ENCODE measurements at places on chromosomes 4 and X.

DNA sequence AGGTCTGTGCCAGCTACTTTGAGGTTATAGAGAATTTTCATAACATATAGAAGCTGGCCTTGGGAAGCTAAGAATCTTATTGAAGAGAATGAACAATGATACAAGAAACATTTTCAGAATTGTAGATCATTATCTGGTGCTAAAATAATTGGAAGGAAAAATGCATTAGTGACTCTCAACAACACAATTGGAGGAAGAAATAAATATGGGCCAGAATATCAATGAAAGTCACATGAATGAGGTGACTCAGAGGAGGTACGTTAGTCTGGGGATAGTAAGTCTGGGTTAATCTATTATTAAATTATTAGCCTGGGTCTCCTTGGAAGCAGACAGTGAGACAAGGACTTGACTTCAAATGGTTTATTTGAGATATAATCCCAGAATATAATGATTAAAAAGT, 529.3 kb upstream of the SLIT2 start:
- no peak for DNase-seq

GRCh38 chr4:178453057-178453456, 1010.8 kb upstream of the AGA start:
- DNase-seq = no peak

DNA sequence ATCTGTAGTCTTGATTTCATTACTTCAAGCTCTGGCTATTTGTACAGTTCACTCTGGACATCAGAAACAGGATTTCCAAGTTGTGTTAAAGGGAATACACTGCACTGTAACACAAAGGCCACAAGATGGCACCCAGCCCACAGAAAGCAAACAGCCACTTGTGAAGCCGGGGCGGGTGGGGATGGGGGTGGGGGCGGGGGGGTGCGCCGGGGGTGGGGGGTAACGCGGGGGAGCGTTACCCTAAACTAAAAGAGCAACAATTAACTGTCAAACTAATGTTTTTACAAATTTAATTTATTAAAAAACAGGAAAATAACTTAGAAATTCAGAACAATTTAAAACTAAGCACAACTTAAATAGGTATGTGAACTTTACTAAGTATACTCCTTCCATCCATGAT, 27.3 kb downstream of the PRDX4 start:
- DNase-seq = no peak

GRCh38 chr4:77930876-77931275, 68.2 kb downstream of the MRPL1 start:
- no peak for DNase-seq

GRCh38 chr4:8422786-8423185, 17.7 kb downstream of the ACOX3 start:
- DNase-seq = no peak

DNA sequence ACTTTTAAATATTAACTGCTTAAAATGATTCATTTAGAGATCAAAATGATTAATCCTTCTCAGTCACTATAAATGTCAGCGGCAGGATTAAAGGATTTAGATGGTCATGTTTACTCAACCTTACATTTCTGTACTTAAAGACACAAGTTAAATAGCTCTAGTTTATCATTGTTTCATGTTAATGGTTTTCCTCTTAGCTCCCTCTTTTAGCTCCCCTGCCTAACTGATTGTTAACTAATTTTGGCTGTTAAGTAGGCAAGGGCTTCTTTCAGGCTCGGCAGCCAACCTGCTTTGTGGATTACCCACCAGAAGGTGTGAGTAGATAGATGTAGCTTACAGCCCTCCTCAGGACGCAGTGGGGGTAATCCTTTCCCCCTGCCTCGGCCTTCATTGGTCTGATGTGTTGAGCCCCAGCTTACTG, 96.0 kb downstream of the TENM3 start:
- no peak for DNase-seq

DNA sequence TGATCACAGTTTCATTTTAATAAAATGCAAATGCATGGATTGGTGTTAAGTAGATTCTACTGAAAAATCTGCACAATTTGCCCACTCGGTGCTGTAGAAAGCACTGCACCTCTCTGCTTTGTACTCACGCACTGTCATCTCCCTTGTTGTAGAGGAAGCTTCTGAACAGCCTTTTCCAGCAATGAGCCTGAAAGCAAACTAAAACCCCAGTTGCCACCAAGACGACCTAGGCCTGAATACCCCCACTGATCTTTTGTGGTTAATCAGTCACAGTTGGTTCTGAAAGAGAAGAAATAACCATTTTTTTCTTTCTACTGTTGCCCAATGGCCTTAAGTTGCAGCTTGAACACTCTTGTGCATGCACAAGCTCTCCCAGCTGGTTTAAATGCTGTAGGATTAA, 229.8 kb downstream of the NLGN4X start:
- no peak for DNase-seq

GRCh38 chrX:119552508-119552907, 12.7 kb downstream of the STEEP1 start:
- no peak for DNase-seq

DNA sequence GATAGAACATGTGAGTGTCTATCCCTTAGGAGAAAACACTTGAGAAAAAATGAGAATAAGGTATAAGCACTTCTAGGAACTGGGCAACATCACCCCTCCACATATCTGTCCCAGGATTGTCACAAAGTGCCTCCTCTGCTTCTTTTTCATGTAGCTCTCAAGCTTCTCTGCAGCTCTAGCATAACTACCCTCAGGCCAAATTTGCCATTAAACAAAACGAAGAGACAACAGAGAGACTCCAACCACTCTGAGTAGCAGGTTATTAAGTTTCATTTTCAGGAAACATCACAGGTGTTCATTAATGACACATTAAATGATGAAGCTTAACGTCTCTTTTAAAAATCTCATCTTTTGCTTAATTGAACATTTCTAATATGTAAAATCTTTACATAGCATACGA, 580.0 kb downstream of the GALNTL6 start:
- no peak for DNase-seq

GRCh38 chr4:18194278-18194677, 172.7 kb upstream of the LCORL start:
- no peak for DNase-seq

- no peak for DNase-seq
These were observed 59.0 kb upstream of the RAPGEF2 start for GRCh38 chr4:159043861-159044260.

- no peak for DNase-seq
These were observed 214.8 kb downstream of the SLC4A4 start for GRCh38 chr4:71553605-71554004.

GRCh38 chrX:110983024-110983423, 113.0 kb upstream of the PAK3 start:
- DNase-seq = no peak

DNA sequence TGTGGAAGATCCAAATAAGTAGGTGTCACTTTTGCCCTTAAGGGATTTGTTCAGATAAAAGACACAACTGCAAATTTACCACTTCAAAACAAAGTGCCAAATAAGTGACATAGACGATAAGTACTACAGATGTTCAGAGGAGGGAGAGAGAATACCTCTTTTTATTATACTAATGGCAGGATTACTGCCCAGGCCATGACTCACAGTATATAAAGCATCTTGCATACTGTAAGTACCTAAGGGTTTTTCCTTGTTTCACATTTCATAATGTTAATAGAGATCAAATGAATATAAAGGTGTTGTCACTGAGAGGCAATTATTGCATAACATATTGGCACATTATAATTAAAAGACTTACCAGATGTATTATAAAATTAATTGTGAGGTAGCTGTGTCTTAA, 46.4 kb downstream of the PTPN13 start:
- no peak for DNase-seq

GRCh38 chr4:98319021-98319420, 57.8 kb downstream of the RAP1GDS1 start:
- DNase-seq = no peak

DNA sequence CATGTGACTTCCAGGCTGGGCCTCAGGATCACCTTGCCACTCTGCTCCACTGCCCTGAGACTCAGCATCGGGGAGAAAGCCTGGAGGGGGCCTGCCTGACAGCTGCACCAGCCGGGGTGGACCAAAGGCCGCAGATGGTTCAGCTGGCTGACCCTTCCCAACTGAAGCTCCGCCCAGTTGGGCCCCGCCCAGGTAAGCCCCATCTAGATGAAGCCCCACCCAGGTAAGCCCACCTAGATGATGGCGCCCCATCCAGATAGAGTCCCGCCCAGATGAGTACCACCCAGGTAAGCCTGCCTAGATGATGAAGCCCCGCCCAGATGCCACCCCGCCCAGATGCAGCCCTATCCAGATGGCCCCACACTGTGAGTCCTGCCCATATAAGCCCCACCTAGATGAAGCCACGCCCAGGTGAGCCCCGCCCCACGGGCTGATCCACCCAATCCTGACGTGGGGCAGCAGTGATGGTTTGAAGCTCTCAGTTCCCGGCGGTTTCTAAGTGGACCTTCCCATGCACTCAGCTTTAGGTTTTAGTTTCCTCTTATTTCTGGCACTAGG, 10.0 kb downstream of the ZFYVE28 start:
- DNase-seq = no peak

- DNase-seq = no peak
These were observed 231.3 kb upstream of the GPRIN3 start for GRCh38 chr4:89538886-89539285.

DNA sequence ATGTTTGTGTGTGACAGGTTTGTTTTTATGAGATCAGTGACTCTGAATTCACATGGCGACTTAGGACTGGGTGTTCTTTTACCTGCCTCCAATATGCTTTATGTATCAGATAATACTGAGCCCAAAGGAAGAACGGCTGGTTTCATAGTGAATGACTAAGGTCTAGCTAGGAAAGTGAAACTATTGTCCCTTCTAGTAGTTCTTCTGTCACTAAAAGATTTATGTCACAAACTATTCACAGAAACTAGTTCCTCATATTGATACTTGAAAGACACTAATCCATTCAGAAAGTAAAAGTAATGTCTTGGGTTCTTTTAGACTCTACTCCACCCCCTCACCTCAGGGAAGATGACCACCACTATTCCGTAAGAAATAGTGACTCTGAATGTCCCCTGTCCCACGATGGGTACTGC, 81.7 kb downstream of the EGF start:
- no peak for DNase-seq

DNA sequence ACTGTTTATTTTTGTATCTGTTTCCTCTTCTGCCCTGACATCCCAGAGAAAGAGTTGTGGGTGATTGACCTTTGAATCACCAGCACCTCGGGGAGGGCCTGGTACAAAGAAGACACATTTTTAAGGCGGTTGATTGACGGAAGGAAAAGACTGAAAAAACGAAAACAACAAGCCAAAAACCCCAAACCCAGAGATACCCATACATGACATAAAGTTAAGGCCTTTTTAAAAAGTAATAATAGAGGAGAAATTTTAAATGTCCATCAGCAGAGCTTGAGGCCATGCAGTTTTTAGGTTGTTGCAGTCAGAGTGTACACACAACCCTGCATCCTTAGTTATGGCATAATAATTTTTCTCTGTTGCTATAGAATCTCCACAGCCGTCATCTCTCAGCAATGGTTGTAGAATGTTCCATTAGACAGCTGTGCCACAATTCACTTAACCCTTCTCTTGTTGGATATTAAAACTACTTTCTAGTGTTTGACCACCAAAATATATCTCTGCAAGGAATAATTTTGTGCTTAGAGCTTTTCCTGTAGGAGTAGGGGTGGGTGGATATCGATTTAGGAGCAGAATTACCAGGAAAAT, 110.2 kb downstream of the GNL3L start:
- DNase-seq = no peak

GRCh38 chr4:48403358-48403757, 62.0 kb downstream of the SLAIN2 start:
- no peak for DNase-seq

- no peak for DNase-seq
These were observed 40.0 kb downstream of the DHX15 start for GRCh38 chr4:24544208-24544988.

DNA sequence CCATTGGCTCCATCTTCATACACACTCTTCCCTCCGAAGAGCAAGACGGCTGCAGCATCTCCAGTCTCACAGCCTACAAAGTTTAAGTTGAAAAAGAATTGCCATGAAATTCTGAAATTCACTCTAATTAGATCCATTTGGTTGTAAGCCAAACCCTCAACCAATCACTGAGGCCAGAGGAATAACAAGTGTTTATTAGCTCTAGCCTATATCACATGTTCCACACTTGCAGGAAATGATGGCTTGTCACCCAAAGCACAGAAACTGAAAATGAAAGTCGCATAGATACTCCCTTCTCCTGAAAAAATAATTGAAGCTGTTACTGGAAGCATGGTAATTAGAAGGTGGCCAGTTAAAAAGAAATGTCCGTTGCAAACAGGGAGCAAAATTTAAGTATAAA, 1071.8 kb downstream of the CCSER1 start:
- DNase-seq = no peak

- DNase-seq = peak; percentile 21
These were observed at the start of gene DIAPH2 for GRCh38 chrX:96684339-96685209. Gene DIAPH2, plus strand, starts transcription at chrX:96684842.

- DNase-seq = no peak
These were observed 14.8 kb downstream of the GIMD1 start for GRCh38 chr4:106353786-106354185.

DNA sequence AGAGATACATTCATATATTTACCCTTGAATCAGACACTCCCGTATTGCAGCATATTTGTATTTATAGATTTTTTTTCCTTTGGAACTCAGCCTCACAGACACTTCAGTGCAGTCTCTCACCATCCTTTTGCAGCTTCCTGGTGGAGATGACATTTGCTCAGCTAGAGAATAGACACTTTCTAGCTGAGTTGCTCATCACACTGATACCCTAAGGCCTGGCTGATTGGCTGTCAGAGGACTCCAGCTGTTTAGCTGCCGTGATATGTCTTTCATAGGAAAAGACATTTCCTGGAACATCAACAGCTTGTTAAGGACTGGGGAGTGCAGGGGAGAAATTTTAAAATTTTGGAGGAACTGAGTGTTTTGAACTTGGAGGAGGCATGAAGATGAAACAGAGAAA, 429.6 kb downstream of the SMARCA1 start:
- no peak for DNase-seq

DNA sequence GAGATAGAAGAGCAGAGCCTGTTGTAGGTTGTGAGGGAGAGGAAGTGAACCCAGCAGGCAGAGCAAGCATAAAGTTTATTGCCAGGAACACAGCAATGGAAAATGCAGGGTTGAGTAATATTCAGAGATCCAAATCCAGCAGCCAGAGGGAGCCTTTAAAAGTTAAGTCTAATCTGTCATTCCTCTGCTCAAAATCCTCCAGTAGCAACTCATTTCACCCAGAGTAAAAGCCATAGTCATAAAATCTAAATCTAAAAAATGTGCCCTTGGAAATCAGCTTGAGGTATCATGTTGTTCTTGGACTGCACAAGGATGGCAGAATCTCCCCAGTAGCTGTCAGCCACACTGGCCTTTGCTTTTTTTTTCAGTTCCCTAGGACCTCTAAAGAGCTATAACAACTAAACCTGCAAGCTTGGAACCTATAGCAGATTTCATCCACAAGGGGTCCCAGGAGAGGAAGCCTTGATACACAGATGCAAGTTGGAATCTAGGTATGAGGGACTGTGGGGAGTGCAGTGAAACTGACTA, 62.9 kb upstream of the FRAS1 start:
- no peak for DNase-seq

GRCh38 chr4:188822698-188823097, 683.5 kb downstream of the TRIML1 start:
- DNase-seq = no peak

GRCh38 chr4:155667568-155668511, 1.2 kb downstream of the GUCY1A1 start:
- no peak for DNase-seq

- no peak for DNase-seq
These were observed 44.5 kb downstream of the TRIM2 start for GRCh38 chr4:153248641-153249198.

GRCh38 chr4:11954093-11954492, 525.4 kb upstream of the HS3ST1 start:
- DNase-seq = no peak

GRCh38 chr4:123785538-123785937, 388.9 kb downstream of the SPRY1 start:
- no peak for DNase-seq

- DNase-seq = no peak
These were observed 10.0 kb downstream of the TNIP3 start for GRCh38 chr4:121154103-121154515.

All from stimulated activated CD8-positive, alpha-beta memory T cell treated with anti-CD3 and anti-CD28 coated beads, Interleukin-7, amount 100 ng/mL, for 1 hour (primary cell).